ENCODE measurements at places on chromosomes 4 and X.

GRCh38 chr4:156472624-156473023, 499.0 kb downstream of the PDGFC start:
- no peak for DNase-seq

DNA sequence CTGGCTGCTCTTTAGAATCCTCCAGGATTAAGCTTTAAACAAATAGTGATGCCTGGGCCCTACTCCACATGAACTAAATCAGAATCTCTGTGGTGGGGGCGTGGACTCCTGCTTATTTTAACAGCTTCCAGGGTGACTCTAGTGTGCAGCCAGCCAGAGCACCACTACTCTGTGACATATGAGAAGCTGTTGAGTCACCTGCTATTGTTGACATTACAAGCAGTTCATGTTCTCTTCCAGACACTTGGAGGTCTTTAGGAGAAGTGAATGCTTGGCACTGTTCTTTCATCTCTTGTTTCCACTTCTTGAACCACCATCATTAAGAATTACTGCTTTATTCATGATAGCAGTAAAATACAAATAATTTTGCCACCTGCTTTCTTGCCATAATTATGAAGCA, 426 bp upstream of the C4orf51 start:
- no peak for DNase-seq

DNA sequence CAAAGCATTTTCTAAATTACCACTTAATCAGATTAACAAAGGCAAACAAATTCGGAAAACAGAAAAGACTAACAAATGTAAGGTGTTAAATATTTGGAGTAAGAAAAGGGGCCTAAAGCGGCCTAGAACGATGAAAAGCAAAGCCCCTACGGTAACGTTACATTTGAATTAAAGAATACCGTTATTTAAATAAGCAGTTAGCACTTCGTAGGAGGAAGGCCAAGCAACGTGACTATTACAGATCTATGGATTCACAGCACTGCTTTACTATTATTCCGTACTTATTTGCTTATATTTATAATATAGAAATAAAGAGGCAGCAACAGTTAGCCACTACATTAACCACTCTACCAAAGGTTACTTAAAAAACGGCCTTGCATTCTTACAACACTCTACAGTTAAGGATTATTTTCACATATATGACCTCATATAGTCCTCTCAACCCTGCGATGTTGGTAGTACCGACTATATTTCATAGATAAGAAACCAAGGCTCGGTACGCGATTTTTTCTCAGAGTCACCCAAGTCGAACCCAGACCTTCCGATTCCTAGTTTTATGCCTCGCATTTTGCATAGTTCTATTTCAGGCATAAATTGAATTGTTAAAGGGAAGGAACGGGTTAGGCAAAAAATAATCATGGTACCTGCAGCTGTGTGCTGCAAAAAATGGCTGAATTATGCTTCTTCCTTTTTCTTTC, 2.9 kb downstream of the KLHL15 start:
- DNase-seq = no peak

DNA sequence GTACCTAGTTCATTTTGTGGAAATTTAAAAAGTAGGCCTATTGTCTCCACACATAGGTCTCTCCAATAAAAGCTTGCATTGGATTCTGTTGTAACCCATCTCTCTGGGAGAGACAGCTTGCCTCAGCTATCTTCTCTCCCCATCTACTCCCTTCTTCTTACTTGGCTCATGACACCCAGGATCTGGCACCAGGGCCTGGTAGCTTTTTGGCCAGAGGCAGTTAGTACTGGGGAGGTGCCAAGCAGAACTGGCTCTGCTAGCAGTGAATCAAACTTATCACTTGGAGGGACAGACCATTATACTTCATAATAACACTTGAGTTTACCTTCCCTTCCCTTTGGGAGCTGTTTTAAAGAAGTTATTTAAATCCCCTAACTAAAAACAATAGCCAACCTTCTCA, 31.8 kb downstream of the PLAC1 start:
- no peak for DNase-seq

GRCh38 chr4:41360921-41361793, 104.4 kb downstream of the UCHL1 start:
- no peak for DNase-seq

DNA sequence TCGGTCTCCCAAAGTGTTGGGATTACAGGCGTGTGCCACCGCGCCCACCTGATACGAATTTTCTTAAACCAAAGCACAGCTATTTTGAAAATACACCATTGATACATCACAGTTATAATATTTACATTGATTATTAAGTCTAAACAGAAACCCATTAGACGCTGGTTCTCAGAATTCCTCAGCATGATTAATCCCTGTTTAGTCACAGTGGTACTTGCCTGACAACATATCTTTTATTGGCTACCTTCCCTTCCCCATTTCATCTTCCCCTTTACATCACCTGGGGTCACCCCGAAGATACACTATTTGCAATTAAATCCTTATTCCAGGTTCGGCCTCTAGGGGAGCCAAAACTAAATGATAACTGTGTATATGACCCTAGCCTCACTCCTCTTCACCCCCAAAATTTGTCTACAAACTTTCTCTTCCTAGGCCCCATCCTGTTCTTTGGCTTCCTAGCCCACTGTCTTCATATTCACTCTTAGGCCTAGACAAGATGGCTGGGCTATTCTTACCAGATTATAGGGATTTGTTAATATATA, 36.8 kb upstream of the IL1RAPL1 start:
- no peak for DNase-seq

DNA sequence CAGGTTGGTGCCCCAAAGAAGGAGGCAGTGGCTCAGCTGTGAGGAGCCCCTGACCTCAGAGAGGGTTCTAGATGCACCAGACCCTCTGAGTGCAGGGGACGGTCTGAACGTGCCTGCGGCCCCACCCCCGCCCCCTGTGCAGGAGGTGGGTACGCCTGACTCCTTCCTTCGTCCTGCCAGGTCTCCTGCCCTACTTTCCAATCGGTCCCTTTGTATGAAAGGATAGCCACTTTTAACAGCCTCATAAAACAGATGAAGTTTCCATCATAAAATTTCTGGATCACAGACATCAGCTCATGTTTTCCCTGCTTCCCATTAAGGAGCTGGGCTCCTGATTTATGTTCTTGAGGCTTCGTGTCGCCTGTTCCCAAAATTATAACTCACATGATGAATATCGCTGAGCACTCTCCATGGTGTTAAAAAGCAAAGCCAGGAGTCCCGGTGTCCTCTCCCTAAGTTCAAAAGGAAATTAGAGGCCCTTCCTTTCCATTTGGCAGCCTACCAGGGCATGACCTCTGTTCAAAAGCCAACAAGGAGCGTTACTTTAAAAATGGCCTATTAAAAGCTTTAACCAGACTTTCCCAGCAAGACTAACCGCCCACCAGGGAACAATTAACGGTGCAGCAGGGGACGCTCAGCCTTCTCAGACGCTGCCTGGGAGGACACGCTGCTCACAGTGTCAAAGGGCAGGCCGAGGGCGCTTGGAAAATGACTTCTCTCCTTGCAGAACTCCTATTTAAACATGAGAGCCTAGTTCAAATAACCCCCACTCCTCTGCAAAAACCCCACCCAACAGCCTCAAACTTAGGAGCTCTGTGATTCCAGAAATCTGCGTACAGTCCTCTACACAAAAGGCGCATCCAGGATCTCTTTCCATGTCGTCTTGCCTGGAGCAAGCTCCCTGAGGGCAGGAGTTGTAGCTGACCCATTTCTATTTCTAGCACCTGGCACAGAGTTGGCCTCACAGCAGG, 181.9 kb downstream of the AFAP1 start:
- no peak for DNase-seq

GRCh38 chr4:142064181-142064580, 427.8 kb downstream of the IL15 start:
- no peak for DNase-seq

- no peak for DNase-seq
Observed at GRCh38 chrX:135522132-135522530, 1.7 kb downstream of the INTS6L start.

DNA sequence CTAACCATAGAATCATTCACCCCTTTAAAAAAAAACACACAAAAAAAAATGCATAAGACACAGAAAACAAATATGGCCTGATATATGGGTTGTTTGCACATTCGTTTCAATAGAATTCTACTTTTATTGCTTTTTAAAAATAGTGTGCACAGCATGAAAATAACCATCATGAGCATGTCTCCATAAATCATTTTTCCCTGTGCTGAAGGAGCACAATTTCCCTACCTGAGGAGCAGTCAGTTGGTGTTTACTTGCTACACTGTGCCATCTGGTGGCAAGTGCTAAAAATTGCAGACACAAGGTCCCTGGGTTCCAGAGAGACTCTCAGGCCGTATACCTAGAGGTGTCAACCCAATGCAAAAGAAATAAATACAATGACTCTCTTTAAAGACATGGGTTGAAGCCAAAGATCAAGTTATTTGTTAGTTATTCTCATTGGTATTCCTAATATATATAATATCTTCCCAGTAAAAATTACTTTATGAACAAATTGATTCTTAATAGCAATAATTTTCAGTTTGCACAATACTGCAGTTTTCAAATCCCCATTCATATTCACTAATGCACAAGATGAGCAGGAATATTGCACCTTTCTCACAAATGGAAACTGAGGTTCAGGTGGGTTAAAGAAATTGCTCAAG, 551.4 kb downstream of the IQCM start:
- no peak for DNase-seq

DNA sequence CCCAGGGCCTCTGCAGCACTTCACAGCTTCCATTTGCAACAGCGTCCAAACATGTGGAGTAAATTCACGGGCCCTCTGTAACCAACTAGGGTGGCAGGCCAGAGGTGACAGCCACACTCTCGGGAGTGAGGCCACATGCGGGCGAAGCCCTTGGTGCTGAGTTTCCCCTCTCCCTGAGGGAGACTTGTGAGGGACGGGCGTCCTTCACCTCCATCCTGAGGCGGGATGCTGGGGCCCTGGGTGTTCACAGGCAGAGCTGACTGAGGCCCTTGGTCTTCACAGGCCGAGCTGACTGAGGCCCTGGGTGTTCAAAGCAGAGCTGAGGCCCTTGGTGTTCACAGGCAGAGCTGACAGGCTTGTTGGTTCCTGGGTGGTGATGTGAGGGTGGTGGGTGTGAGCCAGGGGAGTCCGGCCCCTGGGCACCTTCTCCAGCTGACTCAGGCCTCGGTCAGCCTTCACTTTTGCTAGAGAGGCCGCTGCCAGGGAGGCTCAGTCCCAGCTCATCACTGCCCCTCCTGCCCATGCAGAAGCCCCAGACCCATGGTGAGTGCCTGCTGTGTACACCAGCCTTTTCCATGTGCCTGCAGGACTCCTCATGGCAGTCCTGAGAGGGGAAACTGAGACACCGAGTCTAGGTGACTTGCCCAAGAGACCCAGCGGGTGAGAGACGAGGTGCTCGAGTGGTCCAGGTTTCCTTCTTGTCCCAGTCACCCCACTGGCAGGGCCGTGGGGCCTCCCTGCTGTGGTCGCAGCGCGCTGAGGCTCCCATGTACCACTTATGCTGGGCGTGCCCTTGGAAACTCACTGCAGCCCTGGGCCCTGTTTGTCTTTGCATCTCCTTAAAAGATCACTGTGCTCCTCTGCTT, 8.5 kb downstream of the WFS1 start:
- DNase-seq = no peak

DNA sequence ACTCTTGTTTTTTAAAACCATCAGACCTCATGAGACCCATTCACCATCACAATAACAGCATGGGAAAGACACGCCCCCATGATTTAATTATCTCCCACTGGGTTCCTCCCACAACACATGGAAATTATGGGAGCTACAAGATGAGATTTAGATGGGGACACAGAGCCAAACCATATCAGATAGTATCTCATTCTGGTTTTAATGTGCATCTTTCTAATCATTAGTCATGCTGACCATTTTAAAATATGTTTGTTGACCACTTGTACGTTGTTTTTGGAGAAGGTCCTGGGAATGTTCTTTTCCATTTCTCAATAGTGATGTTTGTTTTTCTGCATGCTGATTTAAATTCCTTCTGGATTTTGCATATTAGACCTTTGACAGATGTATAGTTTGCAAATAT, 119.0 kb downstream of the RTL3 start:
- DNase-seq = no peak

DNA sequence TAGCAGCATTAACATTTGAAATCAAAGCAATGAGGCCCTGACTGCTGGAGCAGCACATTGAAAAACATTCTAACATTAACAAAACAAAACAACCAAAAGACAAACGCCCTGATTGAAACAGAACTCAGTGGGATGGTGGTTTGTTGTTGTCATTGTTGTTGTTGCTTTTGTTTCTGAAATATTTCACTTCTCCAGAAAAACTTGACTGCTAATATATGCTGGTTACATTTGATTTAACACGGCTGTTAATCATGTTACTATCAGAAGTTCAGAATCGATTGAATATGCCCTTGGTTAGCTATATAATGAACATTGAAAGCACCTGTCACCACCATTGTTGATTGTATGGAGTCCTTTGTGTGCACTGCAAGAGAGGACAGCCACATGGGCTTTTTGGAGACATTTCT, 790.4 kb upstream of the GALNTL6 start:
- DNase-seq = no peak

GRCh38 chr4:126718136-126718535, 914.6 kb upstream of the INTU start:
- DNase-seq = no peak

- no peak for DNase-seq
Observed at GRCh38 chrX:81168391-81168790, 33.3 kb downstream of the HMGN5 start.

DNA sequence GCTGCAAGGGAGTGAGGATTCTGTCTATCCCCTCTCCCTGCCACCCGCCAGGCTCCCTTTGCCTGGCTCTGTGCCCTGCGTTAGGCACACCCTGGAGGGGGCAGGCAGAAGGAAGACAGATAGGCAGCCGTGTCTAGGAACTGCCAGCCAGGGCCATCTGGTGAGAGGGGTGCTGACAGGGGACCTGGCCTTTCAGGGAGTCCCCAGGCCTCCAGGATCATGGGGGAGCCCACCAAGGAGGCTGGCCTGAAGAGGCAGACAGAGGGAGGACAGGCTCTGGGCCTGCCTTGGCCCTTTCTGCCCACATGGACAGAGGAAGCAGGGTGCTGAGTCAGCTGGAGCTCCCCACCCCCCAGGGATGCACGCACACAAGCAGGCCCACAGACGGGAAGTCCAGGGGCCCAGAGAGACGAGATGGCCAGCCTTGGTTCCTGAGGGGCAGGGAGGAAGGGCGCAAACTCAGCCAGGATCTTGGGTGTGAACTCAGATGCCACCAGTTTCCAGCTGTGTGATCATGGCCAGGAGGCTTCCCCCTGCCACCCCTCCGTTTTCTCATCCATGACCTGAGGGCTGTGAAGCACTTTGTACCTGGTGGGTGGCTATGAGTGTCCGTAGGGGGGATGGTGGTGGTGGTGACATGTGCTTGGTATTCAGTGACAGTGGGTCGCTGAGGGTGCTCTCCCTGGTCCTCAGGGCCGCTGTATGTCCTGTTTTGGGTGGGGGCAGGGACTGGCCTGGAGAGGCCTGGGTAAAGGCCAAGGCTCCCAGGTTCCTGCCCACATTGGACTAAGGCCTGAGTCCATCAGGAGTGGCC, 1.8 kb downstream of the SH3BP2 start:
- DNase-seq = no peak

- DNase-seq = no peak
Observed at GRCh38 chr4:38769857-38770256, 12.9 kb downstream of the TLR10 start.

DNA sequence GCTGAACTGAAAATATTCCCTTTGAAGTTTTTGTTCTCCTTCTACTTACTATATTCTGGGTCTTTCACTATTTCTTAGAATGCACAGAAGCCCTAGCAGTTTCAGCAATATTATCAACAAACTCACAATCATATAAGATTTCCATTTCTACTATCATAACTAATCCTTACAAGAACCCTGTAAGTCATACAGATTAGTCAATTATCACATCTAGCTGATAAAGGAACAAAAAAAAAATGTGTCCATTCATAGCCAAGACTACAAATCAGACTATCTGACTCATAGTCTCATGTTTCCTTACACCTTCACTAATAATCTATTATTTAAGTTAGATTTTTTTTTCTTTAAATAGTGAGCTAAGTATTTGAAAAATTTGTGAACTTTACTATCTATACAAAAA, 72.5 kb downstream of the LRBA start:
- no peak for DNase-seq

All from stimulated activated CD4-positive, alpha-beta T cell treated with anti-CD3 and anti-CD28 coated beads, TNF-alpha, amount 100 ng/mL, for 4 hours (primary cell).